ENCODE measurements at places on chromosomes 7 and 10. TPM values are rescaled to one million over a fixed set of nuclear protein-coding genes. Genes with fewer than 3 reads are reported as not detected.

The AGAP3 gene
- total RNA-seq: 85.6 TPM

The AMZ1 gene
- total RNA-seq: 2.2 TPM

The ZC3HAV1L gene
- total RNA-seq: 10.8 TPM

The SPDYE6 gene
- 0.16 TPM for total RNA-seq

The FAM25G gene
- total RNA-seq: not detected

The POLR2J3 gene
- total RNA-seq: 27.3 TPM

The SFRP5 gene
- total RNA-seq: 0.62 TPM

The HIP1 gene
- total RNA-seq: 16.5 TPM

DNA sequence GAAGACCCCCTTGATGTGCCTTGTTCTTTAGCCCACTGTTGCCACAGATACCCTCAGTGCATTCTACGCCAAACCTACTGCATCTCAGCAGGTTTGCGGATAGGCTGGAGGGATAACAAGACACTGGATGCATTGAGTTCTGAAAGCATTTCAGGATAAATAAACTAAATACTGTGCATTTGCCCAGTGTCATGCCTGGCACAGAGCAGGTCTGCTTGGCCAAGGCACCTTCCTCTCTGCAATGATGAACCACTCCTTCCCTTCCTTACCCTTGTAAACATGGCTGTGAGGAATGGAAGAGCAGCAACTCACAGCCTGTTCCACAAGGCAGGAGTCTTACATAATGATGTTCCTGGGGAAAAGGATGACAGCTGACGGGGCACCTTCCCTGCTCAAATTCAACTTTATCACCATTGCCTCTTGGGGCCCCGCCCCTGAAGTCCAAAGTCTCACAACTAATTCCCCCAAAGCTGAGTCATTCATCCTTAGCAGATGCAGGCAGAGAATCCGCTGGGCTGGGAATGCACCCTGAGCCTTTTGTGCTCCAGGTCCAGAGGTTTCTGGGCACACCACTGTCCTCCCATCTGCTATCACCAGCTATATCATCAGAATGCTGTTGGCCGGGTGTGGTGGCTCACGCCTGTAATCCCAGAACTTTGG lies 11.6 kb downstream of the DDX56 start:
- no peak for DNase-seq

DNA sequence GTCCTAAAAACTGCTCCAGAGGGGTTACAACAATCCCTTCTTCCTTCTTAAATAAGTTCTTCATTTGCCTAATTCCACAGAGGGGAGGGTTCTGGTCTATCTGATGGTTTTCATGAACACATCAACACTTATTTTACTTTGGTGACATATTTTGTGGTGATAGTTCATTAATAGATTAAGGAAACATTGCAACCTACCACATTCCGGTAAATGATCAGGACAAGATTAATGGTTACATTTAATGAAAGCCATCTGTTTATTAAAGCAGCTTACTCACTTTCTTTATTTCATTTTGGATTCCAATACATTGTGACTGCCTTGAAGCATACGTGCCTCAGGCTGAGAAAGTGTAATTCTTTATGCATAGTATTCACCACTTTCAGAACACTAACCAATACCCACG lies 101.0 kb downstream of the SKIDA1 start:
- DNase-seq: no peak

DNA sequence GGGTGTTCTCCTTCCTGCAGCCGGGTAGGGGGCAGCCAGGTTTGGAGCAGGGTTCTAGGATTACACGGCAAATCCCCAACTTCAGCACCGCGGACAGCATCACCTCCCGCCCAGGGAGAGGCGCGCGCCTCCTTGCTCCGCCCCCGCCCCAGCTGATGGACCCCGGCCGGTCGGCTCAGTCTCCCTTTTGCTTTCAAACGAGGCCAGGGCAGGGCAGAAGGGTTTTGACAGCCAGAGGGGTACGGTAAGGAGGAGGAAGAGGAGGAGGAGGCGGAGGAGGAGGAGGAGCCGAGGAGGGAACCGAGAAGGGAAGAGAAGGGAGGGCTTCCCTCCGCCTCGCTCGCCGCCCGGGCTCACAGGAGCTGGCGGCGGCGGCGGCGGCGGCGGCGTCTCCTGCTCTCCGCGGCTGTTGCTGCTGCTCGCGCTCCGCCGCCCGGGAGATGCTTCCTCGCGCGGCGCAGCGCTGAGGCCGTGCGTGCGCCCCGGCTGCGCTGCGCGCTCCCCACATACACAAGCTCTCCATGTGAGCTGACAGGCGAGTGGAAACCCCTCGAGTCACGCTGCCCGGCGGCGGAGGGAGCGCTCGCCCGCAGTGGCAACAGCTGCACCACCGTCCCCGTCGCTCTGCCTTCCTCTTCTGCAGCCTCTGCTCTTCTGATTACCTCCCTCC lies 615 bp upstream of the CNTNAP2 start:
- peak; percentile 77 for DNase-seq

DNA sequence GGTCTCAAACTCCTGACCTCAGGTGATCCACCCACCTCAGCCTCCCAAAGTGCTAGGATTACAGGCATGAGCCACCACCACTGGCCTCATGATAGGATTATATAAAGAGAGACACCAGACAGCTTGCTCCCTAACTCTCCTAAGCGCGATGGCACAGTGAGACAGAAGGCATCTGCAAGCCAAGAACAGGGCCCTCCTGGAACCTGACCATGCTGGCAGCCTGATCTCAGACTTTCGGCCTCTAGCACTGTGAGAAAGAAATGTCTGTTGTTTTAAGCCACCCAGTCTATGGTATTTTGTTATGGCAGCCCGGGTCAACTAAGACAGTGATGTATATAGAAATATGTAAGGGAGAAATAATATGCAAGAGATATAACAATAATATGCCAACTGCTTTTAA lies 51.2 kb downstream of the SRPK2 start:
- DNase-seq: no peak

GRCh38 chr7:24877790-24878311 lies 102.1 kb downstream of the OSBPL3 start:
- peak; percentile 37 for DNase-seq

GRCh38 chr7:3043544-3044371 lies at the start of gene CARD11:
TSS of gene CARD11 (minus strand) at chr7:3043867. CDS start at chr7:2958506, 85,361 bp downstream.
- DNase-seq: no peak

GRCh38 chr7:137992550-137993394 lies 9.1 kb downstream of the CREB3L2 start:
- no peak for DNase-seq

- DNase-seq: no peak
Measured at GRCh38 chr10:126908225-126908624, 3.0 kb downstream of the DOCK1 start.

DNA sequence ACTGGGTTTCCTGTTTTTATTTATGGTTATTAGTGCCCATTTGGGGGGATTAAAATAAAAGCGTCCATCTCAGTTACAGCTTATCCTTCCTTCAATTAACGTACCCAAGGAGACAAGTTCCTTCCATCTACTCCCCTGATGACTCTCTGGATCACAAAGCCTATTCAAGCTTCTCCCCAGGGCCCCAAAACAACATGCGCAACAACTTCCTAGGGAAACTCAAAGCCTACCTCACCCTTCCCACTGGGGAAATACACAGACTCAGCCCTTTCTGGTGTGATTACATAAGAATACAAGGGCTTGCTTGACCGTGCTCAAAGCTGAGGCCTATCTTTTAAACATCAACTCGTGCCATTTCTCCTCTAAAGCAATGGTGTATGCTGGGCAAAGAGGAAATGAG lies 112.4 kb downstream of the CDK6 start:
- no peak for DNase-seq

DNA sequence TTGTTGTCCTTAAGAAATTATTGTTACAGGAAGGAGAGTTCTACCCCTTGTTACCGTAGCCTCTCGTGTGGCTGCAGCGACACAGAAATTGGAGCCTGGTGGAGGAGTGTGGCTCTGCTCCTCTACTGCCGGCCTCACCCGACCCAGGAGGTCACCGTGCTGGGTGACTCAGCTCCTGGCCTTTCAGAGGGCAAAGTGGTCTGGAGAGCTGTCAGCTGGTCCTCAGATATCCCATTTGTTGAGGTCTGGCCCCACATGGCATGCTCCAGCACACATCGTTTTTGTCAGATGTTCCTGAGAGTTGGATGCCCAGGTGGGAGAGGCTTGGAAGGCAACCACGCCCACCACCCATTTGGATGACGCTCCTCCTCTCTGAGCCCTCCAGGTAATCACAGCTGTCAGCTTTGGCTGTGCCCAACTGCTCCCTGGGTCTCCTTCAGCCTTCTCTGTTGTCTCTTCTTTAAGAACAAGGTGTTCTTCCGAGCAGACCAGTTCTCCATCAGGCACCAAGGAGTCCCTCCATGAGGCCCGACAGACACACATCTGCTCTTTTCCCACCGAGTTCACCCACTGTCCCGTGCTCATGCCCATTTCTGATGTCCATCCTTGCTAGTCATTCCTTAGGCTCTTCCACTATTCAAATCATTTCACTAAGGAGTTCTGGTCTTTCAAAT lies 80.3 kb downstream of the RAMP3 start:
- DNase-seq: no peak

- DNase-seq: no peak
Measured at GRCh38 chr10:35949811-35950211, 307.7 kb upstream of the FZD8 start.

- DNase-seq: no peak
Measured at GRCh38 chr7:55088620-55089019, 69.8 kb downstream of the EGFR start.

- no peak for DNase-seq
Measured at GRCh38 chr10:14362104-14362503, 31.4 kb upstream of the FRMD4A start.

- DNase-seq: no peak
Measured at GRCh38 chr7:143126146-143126545, 5.7 kb upstream of the PIP start.

- no peak for DNase-seq
Measured at GRCh38 chr10:88057720-88058119, 194.3 kb downstream of the PTEN start.

GRCh38 chr7:105112440-105113418 lies 98.7 kb downstream of the KMT2E start:
- DNase-seq: no peak

- no peak for DNase-seq
Measured at GRCh38 chr7:149718730-149719049, 54.7 kb downstream of the ZNF467 start.

DNA sequence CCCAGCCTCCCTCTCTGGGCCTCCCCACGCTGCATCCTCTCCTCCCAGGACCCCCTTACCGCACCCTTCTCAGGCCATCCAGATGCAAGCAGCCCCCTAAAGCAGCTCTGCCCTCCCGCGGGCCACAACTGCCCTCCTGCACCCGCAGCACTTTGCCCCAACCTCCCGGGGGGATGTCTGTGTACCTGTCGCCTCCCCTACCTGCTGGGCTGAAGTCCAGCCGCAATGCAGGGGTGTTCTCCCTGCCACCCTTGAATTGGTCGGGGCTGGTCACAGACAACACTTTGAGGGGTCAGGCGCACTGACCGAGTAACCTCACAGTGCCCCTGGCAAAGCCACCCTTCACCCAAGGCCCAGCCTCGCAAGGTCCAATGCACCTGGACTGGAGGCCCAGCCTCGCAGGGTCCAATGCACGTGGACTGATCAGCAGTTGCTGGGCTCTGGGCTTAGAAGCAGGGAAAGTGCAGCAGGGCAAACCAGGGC lies 8.3 kb upstream of the CALML5 start:
- no peak for DNase-seq
